ENCODE measurements at places on chromosomes 7 and 10. TPM values are rescaled to one million over a fixed set of nuclear protein-coding genes. Genes with fewer than 3 reads are reported as not detected.
A peak's percentile ranks its signal among the peaks of the same experiment; 100 is the strongest.

PKD2L1 gene
- not detected for total RNA-seq

ASB10 gene
- not detected for total RNA-seq

KCTD7 gene
- total RNA-seq, result 4.8 TPM

CPXM2 gene
- total RNA-seq, result not detected

GCK gene
- 2.6 TPM for total RNA-seq

GRCh38 chr10:92692697-92693533 is 3.2 kb downstream of the HHEX start:
- DNase-seq, result no peak

DNA sequence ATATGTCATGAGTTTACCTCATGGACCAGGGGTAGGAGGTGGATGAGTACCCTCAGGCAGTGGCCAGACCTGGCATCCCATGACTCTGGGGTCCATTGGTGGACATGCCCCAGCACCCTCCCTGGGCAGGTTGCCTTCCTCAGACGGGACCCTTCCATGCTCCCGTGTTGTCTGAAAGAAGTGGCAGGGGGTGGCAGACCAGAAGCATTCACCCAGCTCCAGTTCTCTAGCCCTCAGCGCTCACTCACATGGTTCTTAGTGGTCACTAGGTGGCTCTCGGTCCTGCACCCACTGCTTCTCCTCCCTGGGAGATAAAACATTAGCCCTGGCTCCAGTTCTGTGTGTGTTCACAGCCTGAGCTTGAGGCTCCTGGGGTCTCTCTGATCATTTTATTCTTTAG is 6.0 kb downstream of the RBP3 start:
- no peak for DNase-seq

GRCh38 chr7:32639122-32639521 is 143.8 kb downstream of the AVL9 start:
- no peak for DNase-seq

DNA sequence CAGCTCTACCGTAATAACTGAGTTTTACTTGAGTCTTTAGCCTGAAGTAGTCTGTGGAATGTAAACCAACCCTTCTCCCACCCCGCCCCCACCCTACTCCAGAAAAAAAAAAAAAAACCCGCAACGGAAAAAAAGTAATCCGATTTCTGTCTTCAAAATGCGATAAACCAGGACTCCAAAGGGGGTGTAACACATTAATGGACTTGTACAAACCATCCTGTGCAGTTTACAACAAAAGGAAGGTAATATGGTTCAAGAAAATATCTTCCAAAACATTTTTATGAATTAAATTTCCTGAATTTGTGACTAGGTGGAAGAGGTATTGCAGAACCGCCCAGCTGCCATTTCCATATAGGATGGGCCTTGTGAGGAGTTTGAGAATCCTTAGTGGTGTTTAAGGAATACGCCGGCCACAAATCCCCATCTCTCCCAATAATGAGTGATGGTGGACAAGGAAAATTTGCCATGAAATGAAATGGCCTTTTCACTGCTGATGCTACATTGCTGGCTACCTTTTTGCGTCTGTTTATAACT is 10.6 kb downstream of the SKIDA1 start:
- no peak for DNase-seq

- DNase-seq, result no peak
Observed at GRCh38 chr10:125102246-125102645, 58.1 kb downstream of the CTBP2 start.

DNA sequence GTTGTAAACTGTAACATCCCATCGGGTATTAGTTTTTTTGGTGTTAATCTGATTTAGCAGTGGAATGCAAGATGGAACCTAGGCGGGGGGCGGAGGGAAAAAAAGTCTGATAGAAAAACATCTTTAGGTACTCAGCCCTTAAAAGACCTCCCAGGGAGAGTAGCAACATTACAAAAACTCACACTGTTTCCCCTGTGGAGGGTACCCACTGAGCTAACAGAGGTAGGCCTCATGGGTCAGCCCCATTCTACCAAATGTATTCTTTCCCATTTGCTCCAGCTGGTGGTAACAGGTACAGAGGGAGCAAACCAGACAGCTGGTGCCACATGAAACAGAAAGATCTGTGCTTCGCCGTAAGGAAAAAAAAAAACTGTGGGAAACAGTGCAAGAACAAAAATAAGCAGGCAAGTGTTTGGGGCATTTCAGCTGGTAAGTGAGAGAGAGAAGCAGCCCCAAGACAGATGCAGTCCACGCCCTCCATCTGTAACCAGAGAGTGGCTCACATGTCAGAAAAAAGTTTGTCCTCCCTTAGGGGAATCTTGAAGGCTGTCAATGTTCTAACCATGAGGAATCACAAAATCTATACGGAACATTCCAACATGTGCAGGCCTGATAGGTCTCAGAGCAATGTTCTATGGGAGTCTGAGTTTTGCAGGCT is 65.3 kb downstream of the HOXA1 start:
- DNase-seq, result no peak

DNA sequence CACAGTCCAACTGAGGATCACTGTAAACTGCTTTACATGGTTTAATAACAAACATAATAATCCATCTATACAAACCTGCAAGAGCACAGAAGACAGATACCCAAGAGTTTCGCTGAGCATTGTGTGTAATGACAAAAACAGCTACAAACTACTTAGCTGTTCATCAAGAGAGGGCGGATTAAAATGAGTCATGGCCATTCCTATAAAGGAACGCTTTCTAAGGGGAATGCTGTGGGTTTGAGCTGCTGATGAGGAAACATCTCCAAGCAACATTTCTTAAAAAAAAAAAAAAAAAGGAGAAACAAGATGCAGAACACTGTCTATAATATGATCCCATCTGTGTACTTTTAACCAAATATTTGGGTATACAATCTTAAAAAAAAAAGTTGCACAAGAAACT is 33.8 kb downstream of the VOPP1 start:
- no peak for DNase-seq

GRCh38 chr10:130715686-130716670 is 579.8 kb downstream of the GLRX3 start:
- DNase-seq, result no peak

- no peak for DNase-seq
Observed at GRCh38 chr10:62025901-62026879, 124.7 kb downstream of the ARID5B start.

- no peak for DNase-seq
Observed at GRCh38 chr10:128173386-128173785, 47.2 kb upstream of the MKI67 start.

DNA sequence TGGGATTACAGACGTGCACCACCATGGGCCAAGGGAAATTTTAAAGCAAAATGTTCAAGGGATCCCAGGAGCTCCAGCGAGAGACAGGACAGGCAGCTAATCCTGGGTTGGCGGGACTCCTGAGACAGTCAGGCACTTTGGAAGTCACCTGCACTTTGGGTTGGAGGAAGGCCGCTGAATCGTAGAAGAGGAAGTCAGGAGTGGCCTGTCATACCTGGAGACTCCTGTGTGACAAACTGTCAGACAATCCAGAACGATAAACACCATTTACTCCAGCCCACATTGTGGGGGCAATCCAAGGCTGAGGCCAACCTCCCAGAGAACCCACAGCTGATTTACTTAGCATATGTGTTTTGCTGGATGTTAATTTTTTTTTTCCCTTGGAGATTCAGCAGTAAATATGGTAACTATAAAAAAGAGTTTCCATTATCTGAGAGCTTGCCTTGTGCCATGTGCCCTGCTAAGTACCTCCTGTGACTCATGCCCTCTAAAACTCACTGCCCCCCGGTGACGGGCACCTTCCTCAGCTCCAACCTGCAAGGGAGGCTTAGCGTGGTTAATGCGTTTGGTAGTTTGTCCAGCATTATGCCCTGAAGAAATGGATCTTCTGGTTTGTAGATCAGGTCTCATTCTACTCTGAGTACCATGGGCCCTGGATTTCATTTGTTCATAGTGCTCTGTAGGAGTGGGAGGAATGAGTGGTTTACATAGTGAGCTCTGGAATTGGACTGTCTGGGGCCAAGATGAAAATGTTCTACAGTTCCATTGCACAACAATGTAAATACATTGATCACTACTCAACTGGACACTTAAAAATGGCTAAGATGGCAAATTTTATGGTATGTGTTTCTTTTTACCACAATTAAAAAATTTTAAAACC is 50.9 kb downstream of the ICA1 start:
- DNase-seq, result no peak

DNA sequence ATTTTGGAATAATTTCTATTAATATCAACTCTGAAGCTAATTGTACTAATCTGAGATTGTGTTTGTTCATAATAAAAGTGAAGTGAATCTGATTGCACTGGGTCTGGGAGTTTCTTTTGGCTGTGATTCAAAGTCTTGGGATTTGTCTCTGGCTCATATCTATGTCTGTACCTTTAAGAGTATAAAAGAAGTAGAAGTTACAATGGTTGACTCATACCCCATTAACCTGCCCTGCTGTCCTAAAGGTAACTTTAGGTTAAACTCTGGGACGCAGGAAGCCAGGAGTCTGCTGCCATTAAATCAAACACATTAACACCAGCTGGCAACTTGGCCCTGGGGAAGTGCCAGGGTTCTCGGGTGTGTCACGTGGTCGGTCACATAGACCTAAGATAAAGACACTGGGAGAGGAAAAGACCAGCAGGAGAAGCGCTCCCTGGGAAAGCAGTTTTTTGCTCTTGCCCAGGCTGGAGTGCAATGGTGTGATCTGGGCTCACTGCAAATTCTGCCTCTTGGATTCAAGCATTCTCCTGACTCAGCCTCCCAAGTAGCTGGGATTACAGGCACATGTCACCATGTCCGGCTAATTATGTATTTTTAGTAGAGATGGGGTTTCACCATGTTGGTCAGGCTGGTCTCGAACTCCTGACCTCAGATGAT is 17.8 kb downstream of the SCD start:
- peak; percentile 17 for DNase-seq

GRCh38 chr7:54758702-54759592 is at the start of gene SEC61G:
Gene SEC61G (minus strand): TSS chr7:54759211. CDS start chr7:54757588, 1,623 bp downstream.
- peak; percentile 97 for DNase-seq

DNA sequence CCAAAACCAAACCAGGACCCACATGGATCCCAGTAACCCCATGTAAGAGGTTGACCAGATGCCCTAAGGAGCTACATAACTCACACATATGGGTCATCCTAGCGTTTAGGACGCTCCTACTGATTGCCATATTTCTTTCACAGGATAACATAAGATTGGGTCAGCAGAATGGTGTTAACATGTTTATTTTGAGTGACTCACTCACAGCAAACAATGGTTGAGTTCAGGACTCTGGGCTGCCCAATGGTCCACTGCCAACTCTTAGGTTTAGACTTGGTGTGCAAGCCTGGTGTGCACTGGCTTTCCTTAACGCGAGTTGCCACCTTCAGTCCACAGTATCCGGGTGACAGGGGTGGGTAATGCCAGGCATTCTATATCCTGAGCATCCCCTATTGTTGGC is 211.5 kb downstream of the GPAM start:
- no peak for DNase-seq

- no peak for DNase-seq
Observed at GRCh38 chr7:103541947-103542346, 95.9 kb upstream of the SLC26A5 start.

DNA sequence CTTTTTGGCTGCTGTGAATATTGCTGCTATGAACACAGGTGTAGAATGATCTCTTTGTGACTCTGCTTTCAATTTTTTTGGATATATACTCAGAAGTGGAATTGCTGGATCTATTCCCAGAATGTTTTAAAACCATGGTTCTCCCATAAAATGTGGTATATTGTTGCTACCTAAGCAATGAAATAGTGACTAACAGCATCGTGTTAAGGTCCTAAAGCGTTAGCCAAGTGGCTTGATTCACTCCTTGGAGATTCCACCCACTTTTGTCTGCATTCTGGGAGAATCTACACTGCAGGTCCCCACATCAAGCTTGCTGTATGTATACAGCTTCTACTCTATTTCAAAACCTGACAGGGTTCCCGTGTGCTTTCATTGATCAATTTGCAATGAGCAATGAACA is 105.6 kb downstream of the CDK6 start:
- DNase-seq, result no peak

GRCh38 chr7:56537952-56538351 is 421.7 kb upstream of the NUPR2 start:
- DNase-seq, result no peak

Data from activated CD8-positive, alpha-beta T cell treated with anti-CD3 and anti-CD28 coated beads for 36 hours (primary cell).